Hippocampal formation (tissue), 2 donors: ENCODE measurements at places on chromosomes 5 and 9.

DNA sequence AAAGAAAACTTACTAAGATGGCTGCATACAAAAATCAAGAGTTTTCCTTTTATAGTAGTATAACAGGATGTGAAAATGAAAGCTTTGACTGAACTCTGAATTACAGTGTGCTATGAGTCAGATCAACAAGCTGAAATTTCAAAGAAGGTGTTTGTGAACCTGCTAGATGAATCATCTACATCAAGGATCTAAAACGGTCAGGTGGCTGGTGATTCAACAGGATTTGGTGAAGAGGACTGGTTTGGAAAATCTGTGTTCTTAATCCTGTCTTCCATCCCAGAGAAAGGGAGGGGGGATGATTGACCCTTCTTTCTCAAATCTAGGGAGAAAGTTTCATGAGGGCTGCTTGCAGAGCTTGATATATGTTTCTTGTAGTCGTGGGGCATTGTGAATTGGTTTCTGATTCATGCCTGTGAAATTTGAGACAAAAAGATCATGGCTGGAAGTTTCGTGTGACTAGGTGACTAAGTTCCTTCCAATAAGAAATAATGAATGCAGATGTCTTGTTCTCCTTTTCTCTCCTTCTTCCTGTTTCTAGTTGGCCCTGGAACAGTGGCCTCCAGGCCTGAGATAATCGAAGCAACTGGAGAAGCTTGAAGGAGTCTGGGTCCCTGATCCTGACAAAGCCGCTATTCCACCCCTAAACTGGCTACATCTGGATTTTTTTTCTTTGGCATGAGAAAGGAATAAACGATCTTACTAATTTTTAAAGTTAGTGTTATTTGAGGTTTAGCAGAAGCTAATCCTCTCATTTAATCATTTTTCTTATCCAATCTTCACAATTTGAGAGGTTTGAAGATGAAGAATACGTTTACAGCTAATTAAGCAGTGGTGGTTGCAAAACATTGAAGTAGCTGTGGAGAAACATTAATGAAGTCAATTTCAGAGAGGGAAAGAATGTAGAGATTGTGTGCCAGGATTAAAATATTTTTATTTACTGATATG is 67.2 kb downstream of the MRPS30 start:
- DNase-seq: no peak

GRCh38 chr9:114097613-114098020 is 1.5 kb downstream of the KIF12 start:
- no peak for DNase-seq

- DNase-seq: no peak
Measured at GRCh38 chr9:131310833-131311554, 21.5 kb downstream of the PLPP7 start.

DNA sequence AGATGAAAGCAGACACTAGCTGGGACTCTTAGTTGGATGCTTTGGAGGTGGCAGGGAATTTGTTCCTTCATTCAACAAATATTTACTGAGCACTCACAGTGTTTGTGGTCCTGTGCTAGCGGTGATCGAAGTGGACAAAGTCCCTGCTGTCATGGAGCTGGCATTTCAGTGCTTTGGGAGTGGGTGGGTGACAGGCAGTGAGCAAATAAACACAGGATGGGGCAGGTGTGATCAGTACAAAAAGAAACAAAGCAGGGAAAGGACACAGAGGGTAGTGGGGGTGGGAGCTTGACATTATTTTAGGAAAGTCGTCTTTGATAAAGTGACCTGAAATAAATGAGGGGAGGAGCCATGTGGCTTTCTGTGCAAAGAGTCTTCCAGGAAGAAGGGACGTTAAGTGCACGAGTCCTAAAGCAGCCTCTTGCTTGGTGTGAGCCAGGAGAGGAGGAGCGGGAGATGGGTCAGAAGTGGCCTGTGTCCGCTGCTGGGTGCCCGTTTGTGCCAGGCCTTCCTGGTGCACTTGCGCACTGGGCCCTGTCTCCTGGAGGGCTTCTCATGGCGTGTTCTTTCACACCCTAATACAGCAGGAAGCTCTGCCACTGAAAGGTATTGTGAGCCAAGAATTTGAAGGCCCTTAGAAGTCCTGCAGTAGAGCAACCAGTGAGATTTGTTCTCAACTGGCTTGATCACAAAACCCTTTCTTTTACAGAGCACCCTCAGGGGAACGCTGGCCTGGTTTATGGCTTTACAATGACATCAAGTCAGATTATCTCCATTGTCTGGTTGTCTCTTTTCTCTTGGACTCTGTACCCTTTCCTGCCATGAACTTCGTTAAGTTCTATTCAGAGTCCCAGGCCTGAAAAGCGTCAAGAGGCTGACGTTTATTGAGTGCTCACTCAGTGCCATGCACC is 14.8 kb downstream of the NDST1 start:
- DNase-seq: peak; percentile 54

GRCh38 chr5:145945620-145946111 is 9.3 kb downstream of the SH3RF2 start:
- DNase-seq: no peak

- peak; percentile 35 for DNase-seq
Measured at GRCh38 chr9:1005043-1005667, 28.7 kb downstream of the DMRT3 start.

- DNase-seq: no peak
Measured at GRCh38 chr5:58071566-58071965, 388.3 kb downstream of the PLK2 start.

- no peak for DNase-seq
Measured at GRCh38 chr5:169688106-169688505, 51.0 kb downstream of the DOCK2 start.

GRCh38 chr9:104826911-104827310 is 63.0 kb downstream of the NIPSNAP3B start:
- DNase-seq: no peak

DNA sequence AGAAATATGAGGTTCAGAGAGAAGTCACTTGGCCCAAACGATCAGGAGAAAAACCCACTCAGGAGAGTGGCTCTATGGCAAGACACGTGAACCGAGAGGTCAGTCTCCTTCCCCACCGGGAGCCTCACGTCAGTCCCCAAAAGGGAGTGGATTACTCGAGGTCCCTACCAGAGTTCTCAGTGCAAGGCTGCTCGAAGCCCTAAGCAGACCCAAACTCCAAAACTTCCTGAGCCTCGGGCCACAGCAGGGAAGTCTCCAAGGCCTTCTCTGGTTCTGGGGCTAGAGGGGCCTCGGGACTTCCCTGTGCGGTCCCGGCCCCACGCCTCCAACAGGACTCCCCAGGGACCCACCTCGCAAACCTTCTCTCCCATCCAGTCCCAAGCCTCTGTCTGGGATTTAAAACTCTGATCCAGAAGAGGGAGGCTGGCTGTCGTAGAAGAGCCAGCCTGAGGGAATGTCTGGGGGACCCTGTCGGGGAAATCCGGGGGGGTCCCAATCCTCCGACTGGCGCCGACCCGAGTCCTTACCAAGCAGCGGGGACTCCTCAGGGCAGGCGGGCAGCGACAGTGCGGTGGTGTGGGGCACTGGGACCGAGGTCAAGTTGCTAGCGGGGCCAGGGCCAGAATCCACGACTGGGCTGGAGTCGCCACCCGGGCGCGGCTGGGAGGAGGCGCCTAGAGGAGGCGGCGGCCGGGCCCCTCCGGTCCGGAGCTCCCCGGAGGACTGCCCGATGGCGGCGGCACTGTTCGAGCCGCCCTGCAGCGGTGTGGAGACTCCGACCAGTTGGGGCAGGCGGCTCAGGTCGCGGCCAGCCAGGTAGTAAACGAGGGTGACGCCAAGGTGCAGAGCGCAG is 679 bp downstream of the B4GALT1 start:
- no peak for DNase-seq

- no peak for DNase-seq
Measured at GRCh38 chr9:88658311-88658822, 123.4 kb downstream of the NXNL2 start.

DNA sequence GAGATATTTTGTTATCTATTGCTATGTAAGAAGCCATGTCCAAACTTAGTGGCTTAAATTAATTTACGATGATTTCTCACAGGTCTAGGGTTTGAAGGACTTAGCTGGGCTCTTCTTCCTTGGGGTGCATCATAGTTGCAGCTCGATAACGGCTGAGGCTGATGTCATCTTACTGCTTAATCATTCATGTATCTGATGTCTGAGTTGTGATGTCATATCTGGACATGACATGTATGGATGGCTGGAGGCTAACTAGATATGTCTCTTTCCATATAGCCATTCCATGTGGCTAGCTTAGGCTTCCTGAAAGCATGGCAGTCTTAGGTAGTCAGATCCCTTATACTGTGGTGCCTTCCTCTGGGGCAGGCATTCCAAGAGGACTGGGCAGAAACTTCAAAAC is 31.6 kb downstream of the ADGRV1 start:
- DNase-seq: no peak

DNA sequence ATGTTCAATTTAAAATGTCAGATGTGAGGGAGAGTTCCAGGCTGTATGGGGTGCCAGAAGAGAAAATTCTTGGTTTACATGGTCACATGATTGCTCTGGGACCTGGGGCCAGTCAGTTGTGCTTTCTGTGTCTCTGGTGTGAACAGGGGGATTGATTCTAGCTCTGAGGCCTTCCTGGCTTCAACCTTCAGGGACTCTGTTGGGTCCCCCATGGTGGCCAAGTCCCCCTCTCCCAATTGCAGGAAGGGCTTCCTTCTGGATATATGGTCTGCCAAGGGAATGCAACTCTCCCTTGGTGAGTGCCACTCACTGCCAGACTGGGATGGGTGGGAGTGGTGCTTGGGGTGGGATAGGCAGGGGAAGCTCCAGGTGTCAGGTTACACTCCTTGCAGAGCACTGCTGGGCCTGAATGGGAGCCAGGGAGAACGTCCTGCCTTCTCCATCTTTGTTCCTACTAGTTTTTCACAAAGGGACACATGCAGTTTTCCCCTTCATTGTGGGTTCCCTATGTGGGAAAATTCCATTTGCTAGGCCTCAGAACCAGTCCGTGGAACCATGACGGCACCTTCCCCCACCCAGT is 153.2 kb downstream of the MELK start:
- DNase-seq: no peak

- DNase-seq: no peak
Measured at GRCh38 chr5:126965487-126965886, 64.9 kb downstream of the MARCHF3 start.

- no peak for DNase-seq
Measured at GRCh38 chr9:114720086-114720676, 38.2 kb upstream of the TEX48 start.

DNA sequence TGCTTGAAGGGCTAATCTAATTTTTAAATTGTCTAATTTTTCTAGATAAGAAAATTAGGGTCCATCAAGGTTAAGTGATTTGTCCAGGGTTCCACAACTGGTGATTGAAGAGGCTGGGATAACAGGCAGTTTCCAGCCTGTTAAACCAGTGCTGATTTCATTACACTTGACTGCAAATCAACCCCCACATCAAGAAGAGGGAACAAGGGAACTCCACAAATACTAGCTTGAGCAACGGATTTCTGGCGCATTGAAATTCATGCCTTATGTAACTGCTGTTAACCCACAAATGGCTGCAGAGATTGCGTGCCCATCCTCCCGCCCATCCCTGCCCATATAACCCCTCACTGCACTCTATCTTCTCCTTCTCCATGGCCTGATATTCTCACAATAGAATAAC is 10.0 kb downstream of the PLPPR1 start:
- DNase-seq: no peak

DNA sequence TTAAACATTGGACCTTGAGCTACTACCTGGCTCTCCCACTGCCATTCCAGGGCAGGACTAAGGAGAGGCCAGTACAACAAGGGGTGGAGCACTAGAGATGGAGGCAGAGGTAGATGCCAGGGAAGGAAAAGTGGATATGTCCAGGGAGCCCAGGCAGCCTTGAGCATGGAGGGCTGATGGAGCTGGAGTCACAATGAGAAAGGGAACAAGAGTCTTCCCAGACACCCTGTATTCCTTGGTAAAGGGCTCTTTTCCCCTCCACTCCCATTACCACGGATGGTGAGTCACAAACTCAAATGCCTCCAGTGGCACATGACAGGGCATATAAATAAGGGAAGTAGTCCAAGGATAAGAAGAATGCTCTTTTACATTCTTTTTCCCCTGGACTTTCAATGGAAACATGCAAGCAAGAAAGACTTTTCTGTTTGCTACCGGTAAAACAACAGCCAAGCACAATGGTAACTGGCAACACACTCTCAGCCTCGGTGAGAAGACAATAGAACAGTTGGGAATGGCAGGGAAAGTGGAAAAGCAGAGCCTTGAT is 16.7 kb downstream of the ERAP1 start:
- DNase-seq: no peak

- DNase-seq: no peak
Measured at GRCh38 chr9:81423589-81424326, 265.6 kb downstream of the TLE1 start.

DNA sequence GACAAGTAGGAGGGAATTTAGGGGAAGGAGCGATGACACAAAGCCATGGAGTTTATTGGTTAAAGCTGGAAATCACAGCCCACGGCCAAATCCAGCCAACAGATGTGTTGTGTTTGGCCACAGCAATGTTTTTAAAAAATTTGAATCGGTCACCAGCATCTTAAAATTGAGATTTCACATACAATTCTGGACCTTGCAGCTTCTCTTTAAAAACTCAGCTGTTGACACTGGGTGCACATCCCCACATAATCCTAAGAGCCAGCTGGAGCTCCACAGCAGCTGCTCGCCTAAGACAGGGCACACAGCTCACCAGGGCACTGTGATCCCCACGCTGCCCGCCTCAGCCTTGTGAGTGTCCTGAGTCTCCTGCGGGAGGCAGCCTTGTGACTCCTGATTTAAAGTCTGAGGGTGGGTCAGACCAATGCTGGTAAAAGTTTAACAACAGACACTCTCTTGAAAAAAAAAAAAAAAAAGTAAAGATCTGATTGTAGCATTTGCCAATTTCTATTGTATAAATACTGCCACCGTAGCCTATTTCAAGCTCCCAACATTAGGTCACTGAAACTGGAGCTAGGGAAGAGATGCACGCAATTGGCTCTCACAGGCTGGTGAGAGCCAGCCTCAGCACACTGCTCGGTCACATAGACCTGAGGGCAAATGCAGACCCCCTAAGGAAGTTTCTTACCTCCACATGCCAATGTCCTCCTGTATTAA is 124.8 kb downstream of the HSD17B3 start:
- DNase-seq: peak; percentile 32

GRCh38 chr9:108784998-108785397 is 70.8 kb downstream of the ACTL7B start:
- no peak for DNase-seq

DNA sequence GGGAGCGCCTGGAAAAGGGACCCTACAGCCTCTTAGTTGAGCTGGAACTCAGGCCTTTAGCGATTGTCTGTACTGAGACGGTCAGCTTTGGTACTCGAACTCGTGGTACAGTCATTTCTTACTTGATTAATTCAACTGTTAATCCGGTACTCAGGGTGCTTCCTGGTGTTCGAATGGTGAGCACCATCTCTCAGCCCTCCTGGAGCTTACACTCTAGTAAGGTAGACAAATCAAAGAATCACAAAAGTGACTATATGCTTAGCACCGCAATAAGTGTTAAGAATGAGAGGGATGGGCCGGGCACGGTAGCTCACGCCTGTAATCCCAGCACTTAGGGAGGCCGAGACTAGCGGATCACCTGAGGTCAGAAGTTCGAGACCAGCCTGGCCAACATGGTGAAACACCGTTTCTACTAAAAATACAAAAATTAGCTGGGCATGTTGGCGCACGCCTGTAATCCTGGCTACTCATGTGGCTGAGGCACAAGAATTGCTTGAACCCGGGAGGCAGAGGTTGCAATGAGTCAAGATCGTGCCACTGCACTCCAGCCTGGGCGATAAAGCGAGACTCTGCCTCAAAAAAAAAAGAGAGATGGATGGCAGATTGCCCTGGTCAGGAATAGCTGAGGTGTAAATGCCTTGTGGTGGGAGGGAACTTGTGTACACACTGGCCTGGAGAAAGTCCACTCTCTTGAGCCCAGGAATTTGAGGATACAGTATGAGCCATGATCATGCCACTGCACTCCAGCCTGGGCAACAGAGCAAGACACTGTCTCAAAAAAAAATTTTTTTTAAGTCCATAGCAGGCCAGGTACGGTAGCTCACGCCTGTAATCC is 981 bp downstream of the TCOF1 start:
- no peak for DNase-seq
